Activated CD4-positive, alpha-beta T cell treated with anti-CD3 and anti-CD28 coated beads, Interleukin-2, amount 10 ng/mL, durations not matched to agents 7 days and 5 days (primary cell): ENCODE measurements at places on chromosomes 6 and 20.
A peak's percentile ranks its signal among the peaks of the same experiment; 100 is the strongest.

- no peaks in the 10 kb centered on the region for H3K4me1 ChIP-seq
- no peak overlapping the region for H3K27ac ChIP-seq
- no peak for DNase-seq
- H3K27me3 ChIP-seq, result no peaks in the 10 kb centered on the region
- no peak overlapping the region for H3K4me3 ChIP-seq
These were observed 102.1 kb upstream of the LAMP5 start for GRCh38 chr20:9412309-9412708.

- no peak for DNase-seq
- peaks cover 2% of the 10 kb centered on the region for H3K36me3 ChIP-seq
- H3K4me1 ChIP-seq, result peaks cover 49% of the 10 kb centered on the region
- H3K27ac ChIP-seq, result peak overlapping the region; percentile 26
- no peaks in the 10 kb centered on the region for H3K27me3 ChIP-seq
These were observed 49.8 kb downstream of the MYB start for GRCh38 chr6:135230711-135231468.

- H3K27ac ChIP-seq, result no peak overlapping the region
- DNase-seq, result no peak
- H3K36me3 ChIP-seq, result no peaks in the 10 kb centered on the region
- H3K4me1 ChIP-seq, result peaks cover 1% of the 10 kb centered on the region
These were observed 101.1 kb downstream of the YTHDF1 start for GRCh38 chr20:63114693-63115311.

DNA sequence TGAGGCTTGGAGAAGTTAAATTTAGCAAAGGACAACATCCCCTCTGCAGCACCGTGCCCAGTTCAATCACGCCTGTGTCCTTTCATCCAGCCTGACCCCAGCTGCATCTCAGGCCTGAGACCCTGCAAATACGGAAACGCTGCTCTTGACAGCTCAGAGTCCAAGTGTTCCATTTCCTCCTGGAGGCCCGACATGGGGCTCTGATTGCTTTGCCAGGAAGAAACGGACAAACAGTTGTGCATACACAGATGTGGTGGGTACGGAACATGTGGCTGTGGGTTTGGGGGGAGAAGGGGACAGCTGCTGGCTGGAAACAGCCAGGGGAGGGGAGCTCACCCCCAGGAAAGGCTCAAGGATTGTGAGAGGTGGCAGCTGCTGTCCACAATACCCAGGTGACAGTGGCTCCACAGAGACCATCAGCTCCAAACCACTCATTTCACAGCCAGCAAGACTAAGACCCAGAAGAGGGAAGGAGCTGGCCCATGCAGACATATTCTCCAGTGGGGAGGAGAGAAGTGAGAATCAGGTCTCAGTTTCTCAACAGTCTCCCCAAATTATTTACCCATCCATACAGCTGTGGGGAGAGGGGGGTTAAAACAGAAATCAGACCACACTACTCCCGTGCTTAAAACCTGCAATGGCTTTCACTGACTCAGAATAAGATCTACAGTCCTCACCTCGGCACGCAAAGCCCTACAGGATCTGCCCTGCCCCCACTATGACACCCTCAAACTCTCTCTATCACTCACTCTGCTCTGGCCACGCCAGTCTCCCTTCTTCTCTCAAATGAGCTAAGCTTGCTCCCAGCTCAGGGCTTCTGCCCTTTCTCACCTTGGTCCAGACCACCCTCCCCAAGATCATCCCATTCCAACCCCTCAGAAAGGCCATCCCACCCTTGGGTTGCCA is 89.1 kb downstream of the PREX1 start:
- peak overlapping the region; percentile 4 for H3K4me3 ChIP-seq
- no peaks in the 10 kb centered on the region for H3K27me3 ChIP-seq
- H3K27ac ChIP-seq, result peak overlapping the region; percentile 87
- H3K4me1 ChIP-seq, result peaks cover 66% of the 10 kb centered on the region

- DNase-seq, result peak; percentile 55
- peak overlapping the region; percentile 86 for H3K27ac ChIP-seq
- no peaks in the 10 kb centered on the region for H3K27me3 ChIP-seq
These were observed 11.3 kb downstream of the NFATC2 start for GRCh38 chr20:51531141-51531710.

DNA sequence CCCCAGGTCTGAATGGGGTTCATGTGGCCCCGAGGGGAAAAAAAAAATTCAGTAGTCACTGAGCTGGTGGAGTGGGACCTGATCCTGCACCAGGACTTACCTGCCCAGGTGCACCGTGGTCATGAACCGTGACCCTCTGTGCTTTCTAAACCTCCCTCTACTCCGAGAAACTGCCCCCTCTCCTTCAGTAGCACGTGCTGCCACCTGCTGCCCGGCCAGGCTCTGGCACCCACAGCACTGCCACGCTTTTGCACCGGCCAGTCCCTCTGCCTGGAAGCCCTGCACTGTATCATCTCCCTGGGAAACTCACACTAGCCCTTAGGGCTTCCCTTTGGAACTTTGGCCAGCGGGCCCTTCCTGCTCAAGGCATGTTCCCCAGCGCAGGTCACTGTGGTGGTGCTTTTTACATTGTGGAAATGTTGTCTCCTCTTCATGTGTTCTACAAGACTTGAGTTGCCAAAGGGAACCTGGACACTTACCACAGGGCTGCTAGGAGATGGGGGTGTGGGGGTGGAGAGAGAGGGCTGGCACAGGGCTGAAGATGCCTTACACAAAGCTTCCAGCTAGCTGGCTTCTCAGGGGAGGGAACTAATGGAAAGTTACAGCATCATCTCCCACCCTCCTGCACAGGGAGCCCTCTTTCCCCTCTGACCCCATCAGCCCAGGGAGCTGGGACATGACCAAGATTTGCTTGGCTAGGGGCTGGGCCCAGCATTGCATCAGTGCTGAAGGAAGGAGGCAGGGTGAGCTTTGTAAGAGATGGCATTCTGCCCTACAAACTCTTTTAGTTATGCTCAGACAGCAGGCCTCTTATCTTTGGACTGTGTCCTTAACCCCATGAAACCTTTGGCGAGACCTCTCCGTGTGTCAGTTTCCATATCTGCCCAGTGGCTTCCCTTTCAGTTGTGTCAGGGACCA is 2.5 kb upstream of the PTPRT start:
- no peak overlapping the region for H3K4me3 ChIP-seq
- peaks cover 5% of the 10 kb centered on the region for H3K4me1 ChIP-seq
- H3K27ac ChIP-seq, result no peak overlapping the region
- H3K27me3 ChIP-seq, result peaks cover 28% of the 10 kb centered on the region
- DNase-seq, result no peak
- no peaks in the 10 kb centered on the region for H3K36me3 ChIP-seq

- no peak overlapping the region for H3K27ac ChIP-seq
- no peak for DNase-seq
- no peaks in the 10 kb centered on the region for H3K36me3 ChIP-seq
- H3K27me3 ChIP-seq, result no peaks in the 10 kb centered on the region
These were observed 196.0 kb downstream of the MAFB start for GRCh38 chr20:40493071-40493470.

DNA sequence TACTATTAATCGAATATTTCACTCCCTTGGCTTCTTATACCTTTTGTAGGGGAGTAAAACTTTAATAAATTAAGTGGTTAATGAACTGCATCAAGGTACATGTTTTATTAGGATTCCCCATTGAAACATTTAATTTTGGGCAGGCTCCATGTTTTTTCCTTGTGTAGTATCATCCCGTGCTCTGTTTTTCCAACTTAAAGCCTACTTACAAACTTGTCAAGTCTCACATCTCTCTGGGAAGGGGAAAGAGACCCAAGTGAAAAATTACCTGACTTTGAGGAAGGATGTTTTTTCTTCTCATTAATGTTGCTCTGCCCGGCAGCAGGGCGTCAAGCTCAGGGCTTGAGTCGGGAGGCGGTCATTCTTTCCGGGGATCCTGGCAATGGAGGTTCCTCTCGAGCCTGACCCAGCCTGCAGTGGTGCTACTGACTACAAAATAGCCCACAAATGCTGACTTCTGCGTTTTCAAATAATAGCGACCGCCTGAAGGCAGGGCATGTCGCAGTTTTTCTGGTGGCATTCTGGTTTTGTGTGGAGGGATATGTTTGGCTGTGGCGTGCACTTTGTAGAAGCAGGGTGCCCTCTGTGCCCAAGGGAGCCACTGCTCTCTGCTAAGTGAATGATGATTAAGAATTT is 2.4 kb downstream of the DSP start:
- no peak for DNase-seq
- peaks cover 70% of the 10 kb centered on the region for H3K27me3 ChIP-seq
- no peaks in the 10 kb centered on the region for H3K36me3 ChIP-seq
- peaks cover 14% of the 10 kb centered on the region for H3K4me1 ChIP-seq
- H3K4me3 ChIP-seq, result no peak overlapping the region
- H3K27ac ChIP-seq, result no peak overlapping the region
